ENCODE measurements at places on chromosomes 3 and 15. TPM values are rescaled to one million over a fixed set of nuclear protein-coding genes. Genes with fewer than 3 reads are reported as not detected.
A peak's percentile ranks its signal among the peaks of the same experiment; 100 is the strongest.

DNA sequence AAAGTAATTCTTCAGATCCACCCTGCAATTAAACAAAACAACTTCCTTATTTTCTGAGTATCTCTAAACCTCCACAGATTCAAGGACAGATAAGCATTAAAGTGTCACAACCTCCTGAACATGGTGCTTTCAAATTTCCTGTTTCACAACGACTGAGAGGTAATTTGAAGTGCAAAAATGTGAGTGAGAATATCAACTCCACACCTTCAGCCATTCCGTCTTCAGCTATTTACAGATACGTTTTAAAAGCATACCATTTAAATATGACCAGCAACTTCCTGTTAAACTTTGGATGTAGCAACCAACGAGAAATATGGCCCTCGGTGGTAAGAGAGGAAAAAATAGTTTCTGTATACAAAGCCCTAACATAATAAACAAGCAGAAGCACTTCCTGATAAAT, 32.1 kb upstream of the PCSK6 start:
- no peak overlapping the region for H3K4me3 ChIP-seq
- no peak overlapping the region for H3K27ac ChIP-seq
- H3K4me1 ChIP-seq = no peaks in the 10 kb centered on the region
- H3K36me3 ChIP-seq = no peaks in the 10 kb centered on the region
- peaks cover 3% of the 10 kb centered on the region for H3K27me3 ChIP-seq

DNA sequence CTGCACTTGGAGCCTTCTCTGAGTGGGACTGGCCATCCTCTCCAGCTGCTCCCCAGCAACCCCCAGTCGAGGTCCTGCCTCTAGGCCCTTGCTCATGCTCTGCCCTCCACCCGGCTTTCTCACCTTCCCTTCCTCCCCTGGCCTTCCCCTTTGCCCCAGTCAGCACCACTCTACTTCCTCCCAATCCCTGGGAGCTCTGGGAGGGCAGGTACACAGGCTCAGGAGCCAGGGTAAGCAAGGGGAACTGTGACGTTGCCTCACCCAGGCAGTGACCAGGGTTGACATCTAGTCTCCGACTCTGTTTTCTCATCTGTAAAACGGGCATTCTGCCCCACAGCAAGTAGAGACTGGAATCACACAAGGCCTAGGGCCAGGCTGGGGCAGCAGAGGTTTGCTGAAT, 66.6 kb upstream of the TMEM115 start:
- H3K36me3 ChIP-seq = no peaks in the 10 kb centered on the region
- H3K27me3 ChIP-seq = no peaks in the 10 kb centered on the region
- DNase-seq = no peak
- no peak overlapping the region for H3K27ac ChIP-seq
- H3K4me1 ChIP-seq = no peaks in the 10 kb centered on the region

The CLDN1 gene
- 200 TPM for total RNA-seq

The PCSK6 gene
- 10.3 TPM for total RNA-seq

GRCh38 chr3:70383360-70383831, 71.0 kb upstream of the MDFIC2 start:
- no peaks in the 10 kb centered on the region for H3K27me3 ChIP-seq
- H3K36me3 ChIP-seq = no peaks in the 10 kb centered on the region
- H3K27ac ChIP-seq = no peak overlapping the region

The SPATA12 gene
- not detected for total RNA-seq

The LDHAL6B gene
- total RNA-seq = not detected

The MKRN3 gene
- total RNA-seq = 0.29 TPM

The PARP15 gene
- under 0.01 TPM for total RNA-seq

DNA sequence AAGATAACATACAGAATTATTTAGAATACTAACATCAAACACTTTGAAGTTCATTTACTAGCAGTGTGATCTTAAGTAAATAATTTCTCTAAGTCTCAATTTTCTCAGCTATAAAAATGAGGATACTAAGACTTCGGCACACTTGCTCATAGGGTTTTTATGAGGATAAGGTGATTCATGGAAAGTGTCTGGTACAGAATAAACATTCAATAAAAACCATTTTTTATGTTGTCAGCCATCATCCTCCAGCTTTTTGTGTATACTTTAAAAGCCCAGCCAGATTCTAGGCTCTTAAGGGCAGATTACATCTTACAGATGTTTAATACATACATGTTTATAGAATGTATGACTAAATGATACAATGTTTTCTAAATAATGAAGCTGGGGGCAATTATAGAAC, 56.8 kb downstream of the FEZF2 start:
- no peak overlapping the region for H3K4me3 ChIP-seq
- no peaks in the 10 kb centered on the region for H3K36me3 ChIP-seq
- DNase-seq = no peak
- H3K4me1 ChIP-seq = no peaks in the 10 kb centered on the region
- H3K27ac ChIP-seq = no peak overlapping the region
- no peaks in the 10 kb centered on the region for H3K27me3 ChIP-seq

GRCh38 chr3:119776304-119776703, 5.6 kb upstream of the NR1I2 start:
- no peaks in the 10 kb centered on the region for H3K27me3 ChIP-seq
- H3K27ac ChIP-seq = no peak overlapping the region
- H3K4me3 ChIP-seq = no peak overlapping the region
- no peaks in the 10 kb centered on the region for H3K36me3 ChIP-seq

DNA sequence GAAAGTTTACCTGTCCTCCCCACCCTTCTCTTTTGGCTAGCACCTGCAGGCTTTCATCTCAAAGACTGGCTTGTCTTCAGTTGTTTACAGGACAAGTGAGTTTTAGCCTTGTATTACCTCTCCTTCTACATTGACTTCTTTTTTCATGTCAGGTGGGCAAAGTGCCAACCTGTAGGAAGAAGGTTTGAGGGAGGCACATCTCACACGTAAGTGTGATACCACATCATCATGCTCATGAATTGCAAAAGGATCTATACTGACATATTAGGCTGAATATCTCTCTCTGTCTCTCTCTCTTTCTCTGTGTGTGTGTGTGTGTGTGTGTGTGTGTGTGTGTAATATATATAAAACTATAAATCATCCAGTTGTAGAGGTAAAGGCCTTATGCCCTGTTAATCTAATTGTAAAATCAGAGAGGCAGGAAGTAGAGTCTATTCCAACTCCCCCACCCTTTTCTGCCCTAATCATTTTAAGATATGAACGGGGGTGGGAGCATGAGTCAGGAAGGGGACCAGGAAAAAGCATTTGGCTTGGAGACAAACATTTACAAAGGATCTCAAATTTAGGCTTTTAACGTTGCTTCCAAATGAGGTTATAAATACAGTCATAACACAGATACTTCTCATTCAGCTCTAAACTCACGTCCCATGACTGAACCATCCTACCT, 107.0 kb upstream of the PFN2 start:
- no peaks in the 10 kb centered on the region for H3K4me1 ChIP-seq
- H3K36me3 ChIP-seq = no peaks in the 10 kb centered on the region
- DNase-seq = no peak
- H3K27me3 ChIP-seq = no peaks in the 10 kb centered on the region
- H3K27ac ChIP-seq = no peak overlapping the region
- H3K4me3 ChIP-seq = no peak overlapping the region

DNA sequence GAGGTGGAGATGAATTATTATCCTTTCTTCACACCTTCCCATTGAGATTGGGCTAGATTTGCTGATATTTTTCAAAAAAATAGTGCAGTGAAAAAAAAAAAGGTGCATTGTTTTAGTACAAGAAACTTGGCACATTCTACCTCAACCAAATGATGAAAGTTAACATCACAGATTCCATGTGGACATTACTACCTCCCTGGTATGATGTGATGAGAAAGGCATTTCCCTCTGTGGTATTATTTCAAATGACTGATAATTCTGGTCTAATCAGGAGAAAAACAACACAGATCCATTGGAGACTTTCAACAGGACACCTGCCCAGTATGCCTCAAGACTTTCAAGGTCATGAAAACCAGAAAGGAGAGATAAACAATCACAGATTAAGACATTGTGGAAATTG, 313.4 kb downstream of the BCHE start:
- DNase-seq = no peak
- H3K36me3 ChIP-seq = no peaks in the 10 kb centered on the region
- H3K4me1 ChIP-seq = no peaks in the 10 kb centered on the region
- H3K4me3 ChIP-seq = no peak overlapping the region
- H3K27me3 ChIP-seq = no peaks in the 10 kb centered on the region
- H3K27ac ChIP-seq = no peak overlapping the region

DNA sequence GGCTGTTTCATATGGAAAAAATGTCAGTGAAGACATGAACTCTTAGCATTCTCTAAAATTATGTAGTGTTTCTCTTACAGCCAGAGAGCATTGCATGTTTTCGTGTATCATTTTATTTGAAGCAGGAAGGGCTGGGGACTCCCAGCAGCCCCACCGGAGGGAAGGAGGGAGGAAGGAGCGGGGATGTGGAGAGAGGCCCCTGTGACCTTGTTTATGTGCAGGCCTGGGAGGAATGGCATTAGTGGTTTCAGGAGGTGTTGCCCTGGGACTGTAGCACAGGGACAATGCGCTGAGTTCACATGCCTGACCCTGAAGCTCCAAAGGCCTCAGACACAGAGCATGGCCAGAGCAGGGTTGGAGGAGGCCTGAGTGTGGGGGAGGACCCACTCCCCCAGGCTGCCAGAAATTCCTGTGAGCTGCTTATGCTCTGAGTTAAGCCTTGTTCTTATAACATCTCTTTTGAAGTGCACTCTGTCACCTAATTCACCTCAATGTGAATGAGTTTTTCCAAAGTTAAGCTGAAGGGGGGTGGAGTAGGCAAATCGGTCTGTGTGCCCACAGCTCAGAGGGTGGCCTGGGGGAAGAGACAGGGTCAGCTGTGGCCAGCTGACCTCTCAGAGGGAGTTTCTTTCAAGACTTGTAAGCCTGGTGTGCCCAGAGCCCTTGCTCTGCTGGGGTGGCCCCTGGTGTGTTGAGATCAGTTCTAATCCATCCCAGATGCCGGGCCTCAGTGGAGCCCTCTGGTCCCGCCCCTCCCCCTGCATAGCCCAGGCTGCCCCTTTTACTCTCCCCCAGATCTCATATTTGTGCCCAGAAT, 3.9 kb upstream of the RNU6-1 start:
- no peaks in the 10 kb centered on the region for H3K36me3 ChIP-seq
- peak overlapping the region; percentile 88 for H3K27ac ChIP-seq
- H3K4me1 ChIP-seq = peaks cover 6% of the 10 kb centered on the region
- DNase-seq = peak; percentile 81

GRCh38 chr3:140247775-140248174, 312.8 kb downstream of the CLSTN2 start:
- no peaks in the 10 kb centered on the region for H3K4me1 ChIP-seq
- DNase-seq = no peak
- no peaks in the 10 kb centered on the region for H3K36me3 ChIP-seq
- no peaks in the 10 kb centered on the region for H3K27me3 ChIP-seq

The HIGD2B gene
- not detected for total RNA-seq

The OIP5 gene
- total RNA-seq = not detected

The LRRC34 gene
- total RNA-seq = 27.3 TPM

The RFTN1 gene
- 187 TPM for total RNA-seq

DNA sequence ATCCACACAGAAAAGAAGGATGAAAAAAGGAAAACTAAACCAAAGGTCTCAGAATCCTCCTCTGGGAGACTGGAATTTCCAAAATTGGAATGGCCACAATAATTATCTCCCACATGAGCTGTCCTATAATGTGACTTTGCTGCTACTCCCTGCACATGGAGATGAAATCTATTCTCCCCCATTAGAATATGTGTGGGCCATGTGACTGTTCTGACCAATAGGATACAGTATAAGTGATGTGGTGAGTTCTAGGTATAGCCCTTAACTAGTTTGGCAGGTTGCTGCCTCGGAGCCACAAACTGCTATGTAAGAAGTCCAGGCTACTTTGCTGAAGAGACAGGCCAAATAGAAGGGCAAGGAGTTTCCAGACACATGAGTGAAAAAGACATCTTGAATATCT, 5.2 kb downstream of the TRIM59 start:
- H3K36me3 ChIP-seq = no peaks in the 10 kb centered on the region
- no peaks in the 10 kb centered on the region for H3K27me3 ChIP-seq
- no peak for DNase-seq
- H3K27ac ChIP-seq = no peak overlapping the region
- H3K4me1 ChIP-seq = no peaks in the 10 kb centered on the region

DNA sequence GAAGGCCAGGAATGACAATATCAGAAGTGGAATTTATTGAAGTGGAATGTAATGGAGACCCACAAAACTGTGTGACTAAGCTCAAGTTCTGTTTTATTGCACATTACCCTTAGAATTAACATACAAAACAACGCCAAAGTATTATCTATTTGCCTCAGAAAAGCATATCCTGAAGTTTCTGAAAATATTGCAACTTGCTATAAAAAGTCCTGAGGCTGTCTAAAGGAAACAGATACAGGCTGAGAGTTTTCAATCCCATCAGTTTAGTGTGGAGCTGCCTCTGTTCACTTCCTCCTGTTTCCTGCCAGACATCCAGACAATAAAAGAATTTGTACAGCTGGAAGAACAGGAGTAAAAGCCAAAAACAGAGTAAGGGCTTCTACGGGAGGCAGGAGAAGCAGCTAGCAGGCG, 108.8 kb downstream of the FBN1 start:
- H3K27me3 ChIP-seq = no peaks in the 10 kb centered on the region
- no peak for DNase-seq
- H3K4me1 ChIP-seq = no peaks in the 10 kb centered on the region
- H3K27ac ChIP-seq = peak overlapping the region; percentile 38
- no peaks in the 10 kb centered on the region for H3K36me3 ChIP-seq

The CPNE9 gene
- total RNA-seq = not detected

The ZNF717 gene
- 22.0 TPM for total RNA-seq

- no peak for DNase-seq
- H3K27ac ChIP-seq = no peak overlapping the region
- H3K27me3 ChIP-seq = no peaks in the 10 kb centered on the region
- no peak overlapping the region for H3K4me3 ChIP-seq
- no peaks in the 10 kb centered on the region for H3K36me3 ChIP-seq
Measured at GRCh38 chr15:70016511-70016994, 81.2 kb downstream of the TLE3 start.

- DNase-seq = no peak
- no peak overlapping the region for H3K27ac ChIP-seq
- no peaks in the 10 kb centered on the region for H3K4me1 ChIP-seq
- H3K36me3 ChIP-seq = no peaks in the 10 kb centered on the region
- H3K4me3 ChIP-seq = no peak overlapping the region
Measured at GRCh38 chr3:42357335-42357734, 53.1 kb downstream of the LYZL4 start.

- no peak overlapping the region for H3K4me3 ChIP-seq
- no peaks in the 10 kb centered on the region for H3K27me3 ChIP-seq
- DNase-seq = no peak
- no peaks in the 10 kb centered on the region for H3K4me1 ChIP-seq
Measured at GRCh38 chr3:159150180-159150579, 348.3 kb downstream of the MFSD1 start.

- no peaks in the 10 kb centered on the region for H3K27me3 ChIP-seq
- no peak overlapping the region for H3K27ac ChIP-seq
- no peaks in the 10 kb centered on the region for H3K36me3 ChIP-seq
- DNase-seq = no peak
- H3K4me1 ChIP-seq = no peaks in the 10 kb centered on the region
Measured at GRCh38 chr3:122918576-122919290, 108.8 kb downstream of the SEMA5B start.

GRCh38 chr15:89463113-89463512, 33.3 kb downstream of the RHCG start:
- no peaks in the 10 kb centered on the region for H3K4me1 ChIP-seq
- no peaks in the 10 kb centered on the region for H3K27me3 ChIP-seq
- H3K36me3 ChIP-seq = no peaks in the 10 kb centered on the region
- no peak overlapping the region for H3K27ac ChIP-seq

- H3K27ac ChIP-seq = peak overlapping the region; percentile 94
- no peak overlapping the region for H3K4me3 ChIP-seq
- H3K36me3 ChIP-seq = no peaks in the 10 kb centered on the region
- no peak for DNase-seq
- no peaks in the 10 kb centered on the region for H3K27me3 ChIP-seq
- peaks cover 11% of the 10 kb centered on the region for H3K4me1 ChIP-seq
Measured at GRCh38 chr3:184713040-184713355, 1.1 kb upstream of the MAGEF1 start.

- DNase-seq = no peak
- H3K4me1 ChIP-seq = no peaks in the 10 kb centered on the region
- no peak overlapping the region for H3K27ac ChIP-seq
- H3K36me3 ChIP-seq = no peaks in the 10 kb centered on the region
- no peak overlapping the region for H3K4me3 ChIP-seq
Measured at GRCh38 chr3:137789236-137789635, 25.1 kb downstream of the SOX14 start.

All from uterus (tissue), 4 donors.